Fibroblast of skin of scalp (primary cell): ENCODE measurements at places on chromosomes 7 and 10.

DNA sequence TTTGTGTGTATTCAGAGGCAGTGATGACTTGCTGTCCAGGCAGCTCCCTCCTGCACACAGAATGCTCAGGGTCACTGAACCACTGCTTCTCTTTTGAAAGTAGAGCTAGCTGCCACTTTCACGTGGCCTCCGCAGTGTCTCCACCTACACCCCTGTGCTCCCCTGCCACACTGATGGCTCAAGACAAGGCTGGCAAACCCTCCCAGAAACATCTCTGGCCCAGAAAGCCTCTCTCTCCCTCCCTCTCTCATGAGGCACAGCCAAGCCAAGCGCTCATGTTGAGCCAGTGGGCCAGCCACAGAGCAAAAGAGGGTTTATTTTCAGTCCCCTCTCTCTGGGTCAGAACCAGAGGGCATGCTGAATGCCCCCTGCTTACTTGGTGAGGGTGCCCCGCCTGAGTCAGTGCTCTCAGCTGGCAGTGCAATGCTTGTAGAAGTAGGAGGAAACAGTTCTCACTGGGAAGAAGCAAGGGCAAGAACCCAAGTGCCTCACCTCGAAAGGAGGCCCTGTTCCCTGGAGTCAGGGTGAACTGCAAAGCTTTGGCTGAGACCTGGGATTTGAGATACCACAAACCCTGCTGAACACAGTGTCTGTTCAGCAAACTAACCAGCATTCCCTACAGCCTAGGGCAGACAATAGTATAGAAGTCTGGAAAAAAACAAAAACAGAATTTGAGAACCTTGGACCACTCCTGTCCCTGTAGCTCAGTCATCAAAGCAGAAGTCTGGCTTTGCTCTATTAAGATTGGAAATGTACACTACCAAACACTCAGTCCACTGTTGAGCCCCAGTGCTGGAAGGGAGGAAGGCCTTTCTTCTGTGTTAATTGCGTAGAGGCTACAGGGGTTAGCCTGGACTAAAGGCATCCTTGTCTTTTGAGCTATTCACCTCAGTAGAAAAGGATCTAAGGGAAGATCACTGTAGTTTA, 15.8 kb downstream of the SCD start:
- DNase-seq: no peak

GRCh38 chr7:151038951-151039849, 9.1 kb upstream of the ASIC3 start:
- peak; percentile 95 for DNase-seq

- peak; percentile 89 for DNase-seq
Observed at GRCh38 chr10:75234017-75234682, 1.6 kb downstream of the COMTD1 start.

GRCh38 chr10:78349911-78350663, 316.4 kb downstream of the RPS24 start:
- DNase-seq: no peak

- no peak for DNase-seq
Observed at GRCh38 chr10:86071145-86071544, 295.4 kb downstream of the GRID1 start.

DNA sequence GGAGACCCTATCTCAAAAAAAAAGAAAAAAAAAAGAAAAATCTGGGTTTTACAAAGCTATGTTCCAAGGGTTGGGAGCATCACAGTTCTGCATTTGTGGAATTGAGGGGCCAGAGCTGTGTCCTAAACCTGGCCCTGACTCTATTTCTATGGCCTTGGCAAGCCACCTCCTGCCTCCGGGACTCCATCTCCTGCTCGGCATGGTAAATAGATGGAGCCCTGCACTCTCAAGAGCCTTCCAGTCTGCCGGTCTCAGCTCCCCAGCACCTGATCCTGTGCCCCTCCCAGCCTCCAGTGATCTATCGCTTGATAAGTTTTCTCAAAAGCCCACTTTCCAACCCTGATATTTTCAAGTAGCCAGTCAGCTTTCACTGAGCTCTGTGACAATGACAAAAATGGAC, 43.0 kb downstream of the KCNH2 start:
- no peak for DNase-seq

- peak; percentile 67 for DNase-seq
Observed at GRCh38 chr10:11724938-11725776, 17.0 kb upstream of the ECHDC3 start.

- no peak for DNase-seq
Observed at GRCh38 chr10:17049195-17049594, 80.4 kb downstream of the CUBN start.

DNA sequence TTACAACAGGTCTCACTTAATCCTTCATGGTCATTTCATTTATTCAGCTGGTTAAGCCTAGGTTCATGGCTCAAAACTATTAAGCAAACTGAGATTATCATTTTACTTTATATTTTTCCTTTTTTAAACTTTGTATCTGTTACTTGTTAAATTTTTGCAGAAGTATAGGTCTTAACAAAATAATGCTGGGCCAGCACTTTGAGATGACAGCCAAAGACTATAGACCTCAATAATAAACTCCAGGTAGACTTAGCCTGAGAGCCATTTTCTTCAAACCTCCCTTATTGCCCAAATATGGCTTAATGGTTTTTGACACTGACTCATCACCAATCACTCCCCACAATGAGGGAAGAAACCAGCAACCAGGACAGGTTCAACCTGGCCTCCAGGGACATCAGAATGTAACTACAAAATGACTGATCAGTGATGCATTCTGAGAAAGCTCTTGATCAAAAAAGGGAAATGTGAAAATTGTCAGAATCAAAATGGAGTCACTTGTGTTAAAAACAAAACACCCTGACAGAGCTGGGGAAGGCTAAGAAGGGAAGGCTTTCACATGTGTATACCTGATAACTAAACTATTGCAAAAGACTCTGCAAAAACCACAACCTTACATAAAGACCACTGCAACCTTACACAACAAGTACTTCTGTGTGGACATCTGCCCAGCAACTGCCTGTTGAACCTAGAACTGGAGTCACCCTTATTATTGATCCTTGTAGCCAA, 2.1 kb upstream of the CCDC126 start:
- DNase-seq: no peak

DNA sequence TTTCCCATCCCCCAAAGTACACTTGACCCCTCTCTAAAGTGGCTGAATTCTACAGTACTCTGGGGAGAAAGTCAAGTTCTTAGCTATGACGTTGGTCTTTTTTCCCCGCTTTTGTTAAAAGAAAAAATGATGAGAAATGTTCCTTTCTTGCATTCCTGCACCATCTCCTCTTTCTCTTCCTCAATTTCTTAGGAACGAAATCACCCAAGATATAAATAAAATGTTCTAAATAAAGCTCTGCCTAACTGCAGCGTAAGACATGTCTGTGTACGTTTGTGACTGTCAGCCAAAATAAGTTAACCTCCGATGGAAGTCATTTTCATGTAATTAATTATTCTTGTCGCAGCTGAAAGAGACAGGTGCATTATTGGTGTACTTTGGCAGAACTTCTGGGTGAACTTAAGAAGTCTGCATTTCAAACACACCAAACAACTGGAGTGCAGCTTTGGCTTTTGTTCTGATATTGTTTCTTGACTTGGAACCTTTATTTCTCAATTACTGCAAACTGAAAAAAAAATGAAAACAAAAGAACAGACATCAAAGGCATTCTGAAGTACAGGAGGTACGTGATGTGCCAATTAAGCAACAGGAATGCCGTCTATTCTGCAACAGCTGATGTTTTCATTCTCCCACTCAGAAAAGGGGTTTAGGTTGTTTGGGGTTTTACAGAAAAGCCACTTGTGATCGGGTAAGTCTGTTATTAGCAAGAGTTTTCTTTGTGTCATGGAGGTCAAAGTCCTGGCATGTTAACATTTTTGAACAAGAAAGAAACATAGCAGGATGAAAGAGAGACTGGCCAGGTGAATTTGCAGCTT, 82.4 kb upstream of the SDK1 start:
- DNase-seq: no peak

- DNase-seq: no peak
Observed at GRCh38 chr10:52598936-52599335, 173.6 kb downstream of the MBL2 start.

- DNase-seq: no peak
Observed at GRCh38 chr7:15440482-15440881, 121.3 kb downstream of the AGMO start.

DNA sequence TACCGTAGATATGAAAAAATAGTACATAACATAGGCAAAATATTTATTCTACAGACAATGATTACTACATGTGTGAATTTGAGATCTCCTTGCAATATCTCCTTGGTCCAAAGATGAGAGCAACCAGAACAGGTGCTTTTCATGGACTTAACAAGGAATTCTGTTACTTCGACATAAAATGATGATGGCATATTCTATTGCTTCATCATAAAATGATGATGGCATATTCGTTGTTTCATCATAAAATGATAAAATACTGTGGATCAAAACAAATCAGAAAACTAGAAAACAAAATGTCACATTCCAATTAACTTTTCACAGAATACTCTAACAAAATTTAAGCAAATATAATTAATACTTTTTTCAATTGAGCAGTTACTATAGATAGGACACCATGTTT, 4.8 kb downstream of the OSBPL3 start:
- DNase-seq: no peak

DNA sequence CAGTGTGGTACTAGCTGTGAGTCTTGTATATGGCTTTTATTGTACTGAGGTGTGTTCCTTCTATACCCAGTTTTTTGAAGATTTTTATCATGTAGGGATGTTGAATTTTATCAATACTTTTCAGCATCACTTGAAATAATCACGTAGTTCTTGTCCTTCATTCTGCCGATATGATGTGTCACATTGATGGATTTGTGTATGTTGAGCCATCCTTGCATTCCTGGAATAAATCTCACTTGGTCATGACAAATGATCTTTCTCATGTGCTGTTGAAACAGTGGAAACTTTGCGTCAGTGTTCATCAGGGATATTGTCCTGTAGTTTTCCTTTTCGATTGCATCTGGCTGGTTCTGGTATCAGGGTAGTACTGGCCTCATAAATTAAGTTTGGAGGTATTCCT, 7.1 kb upstream of the PRKAR1B start:
- no peak for DNase-seq

DNA sequence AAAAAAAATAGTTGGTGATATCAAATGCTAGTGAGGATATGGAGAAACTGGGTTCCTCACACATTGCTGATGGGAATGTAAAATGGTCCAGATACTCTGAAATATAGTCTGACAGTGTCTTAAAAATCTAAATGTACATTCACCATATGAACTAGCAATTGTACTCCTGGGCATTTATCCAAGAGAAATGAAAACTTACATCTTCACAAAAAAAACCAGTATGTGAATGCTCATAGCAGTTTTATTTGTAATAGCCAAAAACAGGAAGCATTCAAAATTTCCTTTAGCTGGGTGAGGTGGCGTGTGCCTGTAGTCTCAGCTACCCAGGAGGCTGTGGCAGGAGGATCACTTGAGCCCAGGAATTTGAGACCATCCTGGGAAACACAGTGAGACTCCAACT, 2.1 kb upstream of the SSC4D start:
- peak; percentile 52 for DNase-seq

DNA sequence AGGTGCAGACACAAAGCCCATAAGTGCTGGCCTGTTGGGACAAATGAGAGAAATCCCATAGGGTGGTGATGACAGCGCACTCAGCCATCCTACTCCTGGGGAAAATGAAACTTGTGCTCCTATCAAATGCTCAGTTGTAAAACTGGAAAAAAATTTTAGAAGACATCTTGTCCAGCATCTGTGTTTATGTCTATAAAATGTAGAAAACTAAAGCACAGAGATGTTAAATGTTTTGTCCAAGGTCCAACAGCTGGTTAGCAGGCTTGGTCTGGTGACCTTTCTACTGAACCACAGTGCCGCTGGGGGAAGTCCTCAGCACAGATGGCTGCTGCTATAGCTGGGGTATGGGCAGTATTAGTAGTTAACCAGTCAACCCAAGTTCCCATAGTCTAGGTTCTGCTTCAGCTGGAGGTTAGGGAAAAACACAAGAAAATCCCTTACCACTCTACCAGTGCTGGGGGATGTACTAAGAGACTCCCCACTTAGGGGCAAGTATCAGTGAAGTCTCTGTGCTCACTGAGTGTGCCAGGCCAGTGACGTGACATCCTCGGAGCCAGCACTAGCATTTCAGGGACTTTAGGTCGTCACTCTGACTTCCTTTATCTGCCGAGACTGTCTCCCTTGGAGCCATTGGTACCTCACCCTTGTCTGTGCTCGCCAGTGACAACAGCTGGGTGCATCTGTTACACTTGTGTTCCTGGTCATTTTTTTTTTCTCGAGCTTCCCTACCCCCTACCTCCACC, 1.9 kb downstream of the TSPAN33 start:
- DNase-seq: no peak

DNA sequence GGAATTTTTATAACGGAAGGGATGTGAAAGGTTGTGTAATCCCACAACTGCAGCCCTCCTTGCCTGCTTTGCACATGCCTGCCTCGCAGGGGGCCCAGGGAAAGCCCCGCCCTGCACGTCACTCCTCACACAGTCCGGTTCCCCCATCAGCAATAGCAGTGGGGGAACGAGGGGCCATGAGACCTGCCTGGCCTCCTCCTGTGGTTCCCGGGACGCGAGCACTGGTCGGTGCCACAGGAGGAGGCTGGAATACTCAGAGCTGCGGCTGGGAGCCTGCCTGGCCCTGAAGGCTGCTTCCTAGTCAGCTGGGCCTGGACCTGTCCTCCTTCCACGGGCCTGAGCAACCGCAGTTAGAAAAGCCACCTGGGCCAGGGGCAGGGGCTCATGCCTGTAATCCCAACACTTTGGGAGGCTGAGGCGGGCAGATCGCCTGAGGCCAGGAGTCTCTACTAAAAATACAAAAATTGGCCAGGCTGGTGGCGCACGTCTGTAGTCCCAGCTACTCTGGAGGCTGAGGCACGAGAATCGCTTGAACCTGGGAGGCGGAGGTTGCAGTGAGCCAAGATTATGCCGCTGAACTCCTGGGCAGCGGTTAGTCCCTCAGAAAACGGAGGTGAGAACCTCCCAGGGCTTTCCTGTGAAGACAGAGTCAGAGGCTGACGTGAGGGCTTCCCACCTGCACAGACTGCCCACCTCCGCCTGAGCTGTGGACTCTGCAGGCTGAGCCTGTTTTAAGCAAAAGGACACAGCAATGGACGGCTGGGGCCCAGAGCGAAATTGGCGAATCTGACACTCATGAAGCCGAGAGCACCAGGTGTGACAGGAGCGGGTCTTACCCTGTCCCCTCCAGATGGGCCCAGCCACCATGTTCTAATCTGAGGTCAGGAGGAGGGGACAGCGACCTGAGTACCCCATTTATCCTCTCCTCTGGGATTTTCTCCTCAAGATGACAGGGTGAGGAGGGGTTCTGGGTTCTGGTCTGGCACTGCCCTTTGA, 52.9 kb downstream of the VIPR2 start:
- no peak for DNase-seq
